ENCODE measurements at places on chromosomes 12 and 14.

GRCh38 chr12:65885716-65886115 lies 61.4 kb downstream of the HMGA2 start:
- no peak for DNase-seq

GRCh38 chr12:85836197-85837090 lies at the start of gene RASSF9:
TSS of gene RASSF9 (minus strand) at chr12:85836409. CDS start at chr12:85836201, 208 bp downstream.
- DNase-seq = no peak

DNA sequence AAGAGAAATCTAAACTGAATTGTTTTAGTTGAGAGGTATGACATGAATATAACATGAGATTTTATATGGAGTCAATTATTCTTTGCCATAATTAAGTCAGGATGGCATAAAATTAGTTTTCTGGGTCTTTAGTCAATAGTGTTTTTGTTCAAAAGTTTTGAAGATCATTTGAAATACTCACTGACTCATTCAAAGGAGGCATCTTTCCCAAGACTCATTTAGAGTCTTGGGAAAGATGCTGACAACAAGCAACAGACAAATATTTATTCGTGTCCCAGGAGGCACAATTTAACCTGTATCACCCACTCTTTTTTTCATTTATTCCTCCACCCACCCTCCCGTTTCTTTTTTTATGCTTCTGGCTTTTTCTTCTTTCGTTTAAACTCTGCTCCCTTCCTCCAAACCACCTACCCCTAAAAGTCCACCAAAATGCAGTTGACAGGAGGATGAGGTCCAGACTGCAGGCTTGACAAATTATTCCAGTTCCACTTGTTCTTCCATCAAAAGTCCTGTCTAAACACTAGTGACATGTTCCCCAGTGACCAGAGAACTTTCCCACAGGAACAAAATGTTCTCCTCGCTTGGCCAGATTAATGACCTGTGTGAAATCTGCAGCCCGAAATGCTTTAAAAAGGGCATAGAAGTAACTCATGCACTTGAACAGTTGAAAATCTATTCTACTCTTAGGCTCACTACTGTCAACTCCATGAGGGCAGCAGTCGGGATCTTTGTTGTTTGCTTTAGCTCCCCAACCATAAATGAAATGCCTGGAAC lies 43.3 kb upstream of the CSRP2 start:
- no peak for DNase-seq

- DNase-seq = no peak
These were observed 164.2 kb downstream of the SSPN start for GRCh38 chr12:26359576-26359975.

DNA sequence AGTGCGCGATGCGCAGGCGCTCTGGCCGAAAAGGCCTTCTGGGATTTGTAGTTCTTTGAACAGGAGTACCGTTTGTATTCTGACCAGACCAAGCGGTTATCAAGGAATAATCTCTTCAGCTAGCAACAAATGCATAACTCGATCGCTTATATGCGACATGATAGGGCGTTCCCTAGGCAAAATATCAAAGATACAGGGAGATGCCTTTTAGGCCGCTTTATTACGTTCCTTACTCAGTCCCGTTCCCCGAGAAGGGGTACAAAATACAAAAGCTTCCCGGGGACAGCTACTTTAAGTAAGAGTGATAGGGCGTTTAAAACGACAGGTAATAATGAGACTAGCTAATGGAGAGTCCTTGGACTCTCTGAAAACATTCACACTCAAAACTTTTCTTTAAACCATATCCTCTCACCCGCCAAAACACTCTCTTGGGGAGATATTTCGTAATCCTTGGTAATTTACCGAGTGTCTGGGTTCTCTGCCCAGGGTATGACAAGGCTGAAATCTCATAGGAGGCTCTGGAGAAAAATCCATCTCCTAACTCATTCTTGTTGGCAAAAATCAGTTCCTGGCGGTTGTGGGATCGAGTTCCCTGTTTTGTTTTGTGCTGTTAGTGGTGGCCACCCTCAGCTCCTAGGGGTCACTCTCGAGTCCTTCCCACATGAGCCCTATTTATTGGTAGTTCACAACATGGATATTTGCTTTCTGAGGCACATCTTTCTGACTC lies 412 bp upstream of the SNW1 start:
- DNase-seq = peak; percentile 12

- DNase-seq = no peak
These were observed 1768.1 kb upstream of the SEL1L start for GRCh38 chr14:83301791-83302190.

GRCh38 chr12:1293901-1294300 lies 300.5 kb downstream of the FBXL14 start:
- DNase-seq = no peak

DNA sequence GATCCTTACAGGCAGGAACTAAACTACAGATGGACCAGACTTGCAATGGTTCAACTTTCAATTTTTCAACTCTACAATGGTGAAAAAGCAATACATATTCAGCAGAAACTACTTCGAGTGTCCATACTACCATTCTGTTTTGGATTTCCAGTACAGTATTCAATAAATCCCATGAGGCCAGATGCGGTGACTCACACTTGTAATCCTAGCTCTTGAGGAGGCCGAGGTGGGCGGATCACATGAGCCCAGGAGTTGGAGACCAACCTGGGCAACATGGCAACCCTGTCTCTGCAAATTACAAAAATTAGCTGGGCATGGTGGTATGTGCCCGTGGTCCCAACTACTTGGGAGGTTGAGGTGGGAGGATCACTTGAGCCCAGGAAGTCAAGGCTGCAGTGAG lies 336.1 kb downstream of the MED13L start:
- DNase-seq = no peak

- DNase-seq = no peak
These were observed 15.0 kb upstream of the RND1 start for GRCh38 chr12:48880647-48881046.

GRCh38 chr12:91053951-91054715 lies 3.7 kb downstream of the KERA start:
- no peak for DNase-seq

DNA sequence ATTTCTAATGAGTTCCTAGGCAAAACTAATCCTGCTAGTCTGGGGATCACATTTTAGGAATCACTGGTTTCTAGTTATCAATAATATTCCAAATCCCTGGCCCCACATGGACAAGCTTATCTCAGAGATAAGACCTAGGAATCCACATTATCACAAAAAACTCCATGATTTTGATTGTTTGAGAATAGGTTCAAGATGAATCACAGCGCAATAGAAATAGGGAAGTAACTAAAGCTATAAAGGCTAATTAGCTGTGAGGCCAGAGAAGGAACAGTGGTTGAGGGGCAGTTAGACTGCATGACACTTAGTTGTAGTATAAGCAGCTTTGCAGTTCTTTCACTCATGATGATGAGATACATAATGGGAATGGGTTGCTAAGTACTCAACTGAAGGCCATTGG lies 13.1 kb upstream of the ATP5F1B start:
- no peak for DNase-seq

DNA sequence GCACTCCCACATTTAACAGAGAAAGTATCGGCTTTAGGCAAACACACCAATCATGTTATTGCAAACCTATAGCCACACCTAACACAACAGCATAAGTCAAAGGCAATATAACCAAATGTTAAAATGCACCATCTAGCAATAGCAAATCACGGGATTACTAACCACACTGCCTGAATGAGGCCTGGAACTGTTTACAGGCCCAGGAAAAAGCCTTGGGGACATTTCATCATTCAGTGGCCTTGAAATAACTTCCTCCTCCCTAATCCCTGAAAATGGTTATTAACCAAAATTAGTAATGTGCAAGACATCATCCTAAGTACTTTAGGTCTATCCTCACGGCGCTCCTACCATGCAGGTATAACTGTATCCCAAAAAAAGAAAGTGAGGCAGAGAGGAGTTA lies 2.3 kb downstream of the GALC start:
- no peak for DNase-seq

DNA sequence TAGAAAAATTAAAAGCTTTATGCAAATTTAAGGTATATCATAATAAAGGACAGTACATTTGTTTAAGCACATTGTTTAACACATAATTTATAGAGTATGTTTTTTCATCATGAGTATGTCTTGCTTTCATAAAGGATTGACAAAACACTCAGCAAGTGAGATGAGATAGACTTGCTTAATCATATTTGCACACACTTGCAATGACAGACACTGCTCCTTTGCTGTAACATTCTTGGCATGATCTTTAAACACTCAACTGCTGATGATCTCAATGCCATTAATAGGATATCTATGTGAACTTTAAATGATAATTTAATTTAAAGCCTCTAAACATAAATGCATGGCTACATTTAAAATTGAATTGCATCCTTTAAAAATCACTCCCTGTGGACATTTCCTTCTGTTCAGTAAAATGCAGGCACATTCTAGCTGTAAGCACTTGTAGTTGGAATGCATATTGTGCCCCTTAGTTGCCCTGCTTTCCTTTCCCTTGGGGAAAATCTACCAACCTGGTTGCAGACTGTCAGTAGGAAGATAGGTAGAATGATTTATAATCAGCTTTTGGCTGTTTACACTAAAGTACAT lies 979.0 kb downstream of the TMTC2 start:
- no peak for DNase-seq

DNA sequence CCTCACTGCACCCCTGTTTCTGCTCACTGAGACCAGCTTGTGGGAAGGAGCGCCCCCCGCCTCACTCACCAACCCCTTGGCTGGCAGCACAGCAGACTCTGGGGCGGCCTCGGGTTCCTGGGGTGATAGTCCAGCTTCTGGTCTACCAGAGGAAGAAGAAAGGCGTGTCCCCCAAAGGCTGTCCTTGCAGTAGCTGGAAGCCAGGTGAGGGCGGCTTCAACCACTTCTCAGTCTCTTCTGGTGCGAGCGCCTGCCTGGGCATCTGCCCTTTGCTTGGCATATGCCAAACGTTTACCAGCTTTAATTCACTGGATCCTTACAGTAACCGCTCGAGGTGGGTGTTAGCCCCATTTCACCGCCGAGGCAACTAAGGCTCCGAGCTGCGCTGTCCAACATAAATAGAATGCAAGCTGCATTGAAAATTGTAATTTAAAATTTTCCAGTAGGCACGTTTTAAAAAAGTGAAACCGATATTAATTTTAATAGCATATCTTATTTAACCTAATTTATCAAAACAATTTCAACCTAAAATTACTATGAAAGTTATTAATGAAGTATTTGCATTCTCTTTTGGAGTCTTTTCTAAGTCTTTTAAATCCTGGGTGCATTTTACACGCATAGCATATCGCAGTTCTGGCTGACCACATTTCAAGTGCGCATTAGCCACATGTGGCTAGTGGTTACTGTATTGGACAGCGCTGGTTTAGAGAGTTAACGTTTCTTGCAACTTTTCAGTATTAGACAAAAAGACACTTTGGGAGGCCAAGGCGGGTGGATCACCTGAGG lies 872 bp downstream of the FAM177A1 start:
- DNase-seq = no peak

DNA sequence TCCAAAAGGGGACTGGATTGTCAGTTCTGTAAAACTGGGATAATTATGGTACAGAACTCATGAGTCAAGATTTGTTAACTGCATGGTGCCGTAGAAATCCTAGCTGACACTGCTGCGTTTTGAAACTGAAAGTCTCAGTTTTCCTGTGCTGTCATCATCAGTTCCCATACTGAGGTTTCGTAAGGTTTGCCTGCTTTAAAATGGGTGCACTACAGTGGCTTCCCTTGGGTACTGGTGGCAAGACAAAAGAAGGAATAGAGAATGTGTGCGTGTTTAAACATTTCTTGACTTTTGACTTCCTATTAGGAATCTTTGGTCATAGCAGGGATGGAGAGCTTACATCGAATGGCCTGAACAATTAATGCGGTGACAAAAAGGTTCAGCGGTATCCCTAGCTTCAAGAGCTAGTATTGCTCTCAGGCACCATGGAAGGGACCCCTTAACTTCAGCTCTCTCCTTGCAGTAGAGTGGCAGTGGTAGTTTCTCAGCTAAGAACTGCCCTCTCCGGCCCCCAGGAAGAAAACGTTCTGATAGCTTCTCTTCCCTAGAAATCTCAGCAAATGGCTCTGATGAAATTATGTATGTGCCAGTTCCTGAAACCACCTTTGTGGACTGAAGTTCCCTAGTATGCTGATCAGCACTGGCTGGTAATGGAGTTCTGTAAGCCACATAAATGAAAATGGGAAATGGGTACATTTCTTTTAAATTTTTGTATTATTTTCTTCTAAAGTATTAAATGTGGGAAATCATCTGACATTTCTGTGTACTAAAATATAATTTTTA lies 28.9 kb downstream of the ANO6 start:
- DNase-seq = no peak

- no peak for DNase-seq
These were observed 1.9 kb upstream of the BICD1 start for GRCh38 chr12:32104572-32105355.

- no peak for DNase-seq
These were observed 488.5 kb upstream of the TBX3 start for GRCh38 chr12:115172521-115172920.

GRCh38 chr14:52481864-52482263 lies 70.4 kb downstream of the TXNDC16 start:
- DNase-seq = no peak

- DNase-seq = peak; percentile 28
These were observed 165.1 kb downstream of the MON2 start for GRCh38 chr12:62631471-62632410.

DNA sequence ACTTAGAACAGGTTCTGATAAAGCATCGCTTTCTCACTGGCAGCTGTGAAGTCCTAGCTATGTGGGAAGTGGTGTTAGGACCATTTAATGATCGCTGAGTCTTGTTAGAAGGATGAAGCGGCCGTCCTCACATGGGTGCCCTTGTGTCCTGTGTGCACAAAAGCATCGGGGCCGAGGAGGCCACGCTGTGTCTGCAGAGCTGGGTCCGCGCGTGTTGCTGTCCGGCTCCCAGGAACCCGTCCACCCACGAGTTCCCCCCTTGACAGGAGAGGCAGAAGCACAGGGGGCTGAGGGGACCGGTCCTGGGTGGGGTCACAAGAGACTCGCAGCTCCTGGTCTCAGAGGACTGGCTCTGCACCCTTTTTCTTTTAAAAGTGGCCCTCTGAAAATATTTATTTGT lies 90.4 kb downstream of the ADGRD1 start:
- DNase-seq = no peak

All from stimulated activated naive CD8-positive, alpha-beta T cell treated with anti-CD3 and anti-CD28 coated beads, Interleukin-15, amount 100 ng/mL, for 72 hours (primary cell).